Left cardiac atrium (tissue), 4 donors: ENCODE measurements at places on chromosomes 6 and 20. TPM values are rescaled to one million over a fixed set of nuclear protein-coding genes. Genes with fewer than 3 reads are reported as not detected.

Gene MAPK13
- total RNA-seq: 4.6 TPM

Gene HIVEP1
- total RNA-seq: 14.3 TPM

Gene LY6G5C
- total RNA-seq: 2.2 TPM

Gene GLP1R
- 10.3 TPM for total RNA-seq

Gene PNPLA1
- total RNA-seq: not detected

Gene TSBP1
- total RNA-seq: not detected

Gene CGA
- 1.2 TPM for total RNA-seq

Gene PLCG1
- 40.0 TPM for total RNA-seq

Gene CST1
- not detected for total RNA-seq
